Stimulated activated CD8-positive, alpha-beta memory T cell treated with anti-CD3 and anti-CD28 coated beads, Interleukin-4, amount 100 ng/mL, for 1 hour (primary cell): ENCODE measurements at places on chromosomes 6 and 20.

- no peak for DNase-seq
Measured at GRCh38 chr6:136415351-136416007, 125.8 kb upstream of the BCLAF1 start.

GRCh38 chr6:43128926-43129325, 42.1 kb upstream of the SRF start:
- DNase-seq = no peak

DNA sequence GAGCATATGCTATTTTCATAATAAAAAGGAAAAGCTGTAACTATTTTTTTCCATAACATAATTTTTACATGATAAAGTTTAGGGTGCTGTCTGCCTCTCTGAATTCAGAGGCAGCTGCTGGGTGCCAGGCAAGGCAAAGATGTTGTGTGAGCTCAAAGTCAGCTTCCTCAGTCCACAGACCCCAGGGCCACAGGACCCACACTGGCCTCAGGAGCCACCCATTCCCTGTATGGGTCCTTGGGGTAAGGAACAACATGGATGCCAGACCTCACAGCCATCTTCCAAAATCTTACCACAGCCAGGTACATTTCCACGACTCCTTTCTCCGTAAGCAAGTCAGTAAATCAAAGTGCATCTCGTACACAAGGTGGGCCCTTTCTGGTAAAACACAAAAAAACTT, 16.4 kb upstream of the MAFB start:
- no peak for DNase-seq

- no peak for DNase-seq
Measured at GRCh38 chr6:2124260-2124709, 121.1 kb downstream of the GMDS start.

DNA sequence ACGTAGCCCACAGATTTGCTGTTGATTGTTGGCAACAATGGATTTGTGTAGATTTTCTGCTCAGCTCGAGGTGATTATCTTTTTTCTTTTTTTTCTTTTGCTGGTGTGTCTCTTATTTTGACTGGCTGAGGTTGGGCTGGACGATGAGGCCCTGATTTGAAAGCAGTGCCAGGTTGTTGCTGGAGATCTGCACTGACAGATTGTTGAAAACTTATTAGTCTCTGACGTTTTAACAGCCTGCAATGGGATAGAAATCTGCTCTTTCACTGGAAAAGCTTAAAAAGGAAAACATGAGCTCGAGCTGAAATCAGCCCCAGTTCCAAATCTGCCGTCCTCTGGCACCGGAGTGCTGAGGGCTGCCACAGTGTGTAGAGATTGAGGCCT, 87.7 kb downstream of the PDE7B start:
- DNase-seq = no peak

DNA sequence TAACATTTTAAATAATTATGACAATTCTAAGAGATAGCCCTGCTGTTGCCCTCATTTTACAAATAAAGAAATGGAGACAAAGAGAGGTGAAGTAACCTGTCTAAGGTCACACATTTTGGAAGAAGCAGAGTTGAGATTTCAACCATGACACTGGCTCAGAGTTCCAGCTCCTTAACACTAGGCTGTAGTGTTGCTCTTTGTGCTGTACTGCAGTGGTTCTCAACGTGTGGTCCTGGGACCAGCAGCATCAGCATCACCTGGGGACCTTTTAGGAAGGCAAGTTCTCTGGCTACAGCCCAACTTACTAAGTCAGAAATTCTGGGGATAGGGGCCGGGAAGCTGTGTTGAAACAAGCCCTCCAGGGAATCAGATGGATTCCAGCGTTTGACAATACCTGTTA, 62.4 kb upstream of the FERMT1 start:
- DNase-seq = no peak

DNA sequence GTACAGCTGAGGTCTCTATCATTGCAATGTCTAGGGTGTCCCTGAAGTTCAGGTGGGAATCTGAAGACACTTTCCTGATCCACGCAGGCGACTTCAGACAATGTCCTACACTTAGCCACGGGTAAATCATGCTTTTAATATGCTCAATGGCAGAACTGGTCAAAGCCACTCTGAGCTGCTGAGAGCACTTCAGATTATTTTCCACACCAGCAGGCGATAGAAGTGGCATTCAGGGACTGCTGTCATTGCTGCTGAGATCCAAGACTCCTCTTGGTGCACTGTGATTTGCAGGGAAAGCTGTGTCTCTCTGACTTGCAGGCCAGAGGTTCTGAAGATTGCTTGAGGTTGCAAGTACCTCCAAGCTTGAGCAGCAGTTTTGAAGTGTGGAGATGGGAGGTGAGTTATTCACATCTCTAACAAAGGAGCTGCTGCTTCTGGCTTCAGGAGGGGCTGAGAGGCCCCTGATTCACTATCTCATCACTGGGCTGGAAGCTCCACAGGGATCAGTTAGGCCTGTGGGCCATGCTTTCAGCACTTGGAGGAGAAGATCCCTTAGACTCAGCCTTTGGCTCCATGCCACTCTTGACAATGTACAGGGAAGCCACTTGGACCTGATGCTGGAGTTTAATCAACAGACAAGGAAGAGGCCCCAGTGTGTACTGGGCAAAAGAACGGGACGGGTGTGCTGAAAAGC, 2.9 kb upstream of the SSTR4 start:
- DNase-seq = no peak

GRCh38 chr6:129863664-129864063, 2.5 kb upstream of the TMEM244 start:
- no peak for DNase-seq

- DNase-seq = no peak
Measured at GRCh38 chr6:145626857-145627256, 108.5 kb downstream of the EPM2A start.

GRCh38 chr6:45568626-45569025, 190.9 kb upstream of the SUPT3H start:
- no peak for DNase-seq

DNA sequence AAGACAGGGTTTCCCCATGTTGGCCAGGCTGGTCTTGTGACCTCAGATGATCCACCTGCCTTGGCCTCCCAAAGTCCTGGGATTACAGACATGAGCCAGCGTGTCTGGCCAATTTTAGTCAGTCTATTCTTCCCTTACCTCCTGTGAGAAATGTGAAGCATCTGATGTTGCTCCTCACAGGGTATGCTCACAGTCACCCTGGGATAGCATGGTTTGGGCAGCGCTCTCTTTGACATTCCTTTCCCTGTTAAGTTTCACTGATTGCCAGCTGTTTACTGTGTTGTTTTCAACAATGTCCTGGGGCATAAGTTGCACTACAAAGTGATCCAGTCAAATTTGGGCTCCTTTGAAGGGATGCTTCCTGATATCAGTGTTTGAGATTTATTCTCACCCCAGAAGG, 13.1 kb downstream of the CDC5L start:
- no peak for DNase-seq

GRCh38 chr6:154463573-154464419, 46.7 kb downstream of the CNKSR3 start:
- DNase-seq = no peak

DNA sequence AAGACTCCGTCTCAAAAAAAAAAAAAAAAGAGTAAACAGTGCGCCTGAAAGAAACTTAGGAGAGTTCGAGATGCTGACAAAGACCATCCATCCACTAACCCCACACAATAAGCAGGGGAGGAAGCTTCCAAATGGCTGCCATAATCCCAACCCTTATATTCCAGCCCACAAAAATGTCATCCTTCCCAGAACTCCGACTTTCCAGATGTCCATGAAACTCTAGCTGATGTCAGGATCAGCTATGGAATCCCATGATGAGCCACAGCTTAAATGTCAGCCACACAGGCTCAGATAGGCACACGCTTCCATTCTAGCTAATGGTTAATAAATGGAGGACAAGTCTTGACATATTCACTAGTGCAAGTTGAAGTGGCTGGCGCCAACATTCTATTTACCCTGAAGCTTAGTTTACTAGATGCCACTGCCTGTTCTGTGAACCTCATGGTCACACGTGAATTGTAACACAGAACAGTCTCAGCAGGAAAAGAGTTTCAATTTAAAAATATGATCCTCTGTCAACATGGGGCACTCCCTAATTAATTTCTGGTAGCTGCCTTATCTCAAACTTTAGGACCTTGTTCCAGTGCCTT, 75.5 kb downstream of the FOXF2 start:
- no peak for DNase-seq

DNA sequence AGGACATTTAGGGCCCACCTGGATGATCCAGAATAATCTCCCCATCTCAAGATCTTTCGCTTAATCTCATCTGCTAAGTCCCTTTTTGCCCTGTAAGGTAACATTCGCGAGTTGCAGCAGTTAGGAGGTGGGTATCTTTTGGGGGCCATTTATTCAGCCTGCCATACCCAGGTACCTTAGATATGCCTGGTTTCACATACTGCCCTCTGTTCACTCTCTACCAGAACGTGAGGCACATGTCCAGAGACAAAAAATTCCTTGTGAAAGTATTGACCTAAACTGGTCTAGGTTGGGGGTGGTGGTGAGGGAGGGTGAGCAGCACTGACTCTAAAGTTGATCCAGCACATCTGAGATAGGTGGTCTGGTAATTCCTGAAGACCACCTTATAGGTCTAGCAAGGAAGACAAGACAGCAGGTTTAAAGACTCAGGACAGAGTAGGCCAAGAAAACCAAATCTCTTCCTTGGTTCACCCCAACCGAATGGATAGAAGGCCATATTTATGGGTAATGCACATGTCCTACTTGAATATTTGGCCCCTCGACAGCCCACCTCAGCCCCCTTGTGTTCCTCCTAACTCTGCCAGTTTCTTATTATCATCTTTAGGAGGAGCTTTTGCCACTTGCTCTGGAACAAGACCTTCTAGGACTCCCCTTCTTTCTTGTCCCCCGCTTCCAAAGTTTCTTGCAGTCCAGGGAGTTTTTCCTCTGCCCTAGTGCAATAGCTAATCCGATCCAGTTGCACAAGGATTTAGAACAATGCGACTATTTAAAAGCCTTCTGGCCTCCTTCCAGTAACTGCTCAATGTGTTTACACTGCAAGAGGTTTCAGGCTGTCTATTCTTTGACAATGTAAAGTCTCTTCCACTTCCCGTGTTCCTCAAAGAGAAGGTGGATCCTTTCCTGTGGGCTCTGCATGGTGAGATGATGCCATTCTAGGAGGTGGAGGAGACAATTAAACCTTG, 213.0 kb upstream of the LAMP5 start:
- DNase-seq = no peak

DNA sequence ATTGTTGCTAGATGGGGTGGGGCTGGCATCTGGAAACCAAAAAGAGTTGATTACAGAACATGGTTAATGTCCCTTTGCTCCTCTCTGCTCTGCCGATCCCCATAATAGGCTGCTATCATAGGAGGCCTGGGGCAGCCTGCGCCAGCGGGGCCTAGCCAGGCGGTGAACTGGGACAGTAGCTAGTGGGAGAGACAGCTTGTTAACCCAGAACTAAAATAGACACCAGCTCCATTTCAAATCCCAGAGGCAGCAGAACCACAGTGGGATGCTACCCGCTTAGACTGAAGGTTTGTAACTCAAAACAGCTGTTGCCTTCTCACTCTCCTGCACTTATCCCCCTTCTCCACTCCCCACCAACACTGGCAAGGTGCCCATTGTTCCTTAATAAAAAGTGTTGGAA, 98.5 kb downstream of the SSR1 start:
- DNase-seq = no peak

DNA sequence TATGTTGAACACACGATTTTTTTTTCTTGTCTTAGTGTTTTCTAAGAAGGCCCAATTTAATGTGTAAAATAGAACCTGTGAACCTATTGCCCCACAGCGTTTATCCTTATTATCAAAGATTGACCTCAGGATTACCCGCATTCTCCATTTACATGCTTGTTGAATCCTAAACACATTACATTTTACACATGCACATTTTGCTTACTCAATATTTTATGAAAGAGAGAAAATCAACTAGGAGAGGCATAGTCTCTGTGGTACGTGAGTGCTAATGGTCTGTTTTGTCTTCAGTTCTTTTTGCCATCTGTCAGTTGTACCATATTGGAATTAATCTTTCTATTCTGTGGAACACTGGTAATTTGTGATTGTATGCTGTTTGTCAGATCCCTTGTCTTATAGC, 80.1 kb upstream of the SMIM8 start:
- DNase-seq = no peak

DNA sequence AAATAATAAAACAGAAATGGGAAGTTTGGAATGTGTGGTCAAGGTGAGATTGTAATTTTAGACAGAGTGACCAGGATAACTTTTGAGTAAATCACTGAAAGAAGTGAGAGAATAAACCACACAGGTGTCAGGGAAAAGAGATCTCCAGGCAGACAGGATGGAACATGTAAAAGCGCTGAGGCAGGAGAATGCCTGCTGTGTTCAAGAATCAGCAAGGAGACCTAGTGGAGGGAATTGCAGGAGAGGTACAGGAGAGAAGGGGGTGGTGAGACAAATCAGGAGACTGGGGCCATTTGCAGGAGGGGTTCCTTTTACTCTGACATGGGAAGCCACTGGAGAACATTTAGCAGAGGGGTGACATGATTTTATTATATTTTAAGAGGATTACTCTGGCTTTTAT, 456.7 kb downstream of the NKAIN2 start:
- no peak for DNase-seq

DNA sequence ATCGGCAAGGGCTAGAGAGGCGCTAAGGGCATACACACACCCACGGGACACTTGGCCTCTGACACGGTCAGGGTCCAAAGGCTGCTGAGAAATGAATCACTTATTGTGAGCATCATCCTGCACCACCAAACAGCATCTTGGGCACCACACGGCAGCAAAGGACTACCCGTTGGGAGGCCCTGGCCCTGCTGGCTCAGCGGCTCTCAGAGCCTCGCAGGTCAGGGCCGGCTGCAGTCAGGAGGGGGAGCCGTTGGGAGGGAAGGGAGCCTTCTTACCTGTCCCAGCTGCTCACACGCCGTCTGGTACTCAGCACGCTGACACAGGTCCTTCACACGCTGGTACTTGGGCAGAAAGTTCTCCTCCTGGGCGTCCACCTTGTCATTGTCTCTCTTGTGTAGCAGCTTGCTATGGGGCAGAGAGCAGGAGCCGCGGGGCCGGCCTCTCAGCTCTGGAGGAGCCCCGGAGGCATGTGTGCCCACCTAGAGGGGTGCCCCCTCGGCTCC, 109.0 kb downstream of the SULF2 start:
- no peak for DNase-seq

GRCh38 chr20:6074145-6074561, 20.3 kb upstream of the LRRN4 start:
- no peak for DNase-seq

- DNase-seq = no peak
Measured at GRCh38 chr6:12147557-12148316, 135.6 kb downstream of the HIVEP1 start.

DNA sequence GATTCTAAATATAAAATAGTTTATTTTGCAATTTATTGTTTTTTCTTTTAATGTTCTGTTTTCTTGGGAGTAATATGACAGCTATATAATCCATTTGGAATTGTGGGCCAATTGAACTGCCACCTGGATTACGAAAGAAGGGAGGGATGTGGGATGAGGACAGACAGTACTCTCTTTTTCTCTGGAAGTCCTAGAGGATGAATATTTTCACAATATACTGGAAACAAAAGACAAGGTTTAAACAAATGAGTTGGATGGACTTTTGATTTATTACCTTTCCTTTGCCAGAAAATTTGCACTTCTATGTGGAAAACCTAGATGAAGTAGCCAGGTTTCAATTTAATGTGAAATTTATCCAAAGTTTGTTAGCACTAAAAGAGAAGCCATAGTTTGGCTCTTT, 325.5 kb upstream of the IMPG1 start:
- DNase-seq = no peak
